IPS-NIHi11 (cell line): ENCODE measurements at places on chromosomes 6 and 20.
A peak's percentile ranks its signal among the peaks of the same experiment; 100 is the strongest.

GRCh38 chr6:168125429-168126001, 46.5 kb upstream of the FRMD1 start:
- DNase-seq: peak; percentile 24

GRCh38 chr6:106927531-106928398, 46.8 kb downstream of the CD24 start:
- peak; percentile 85 for DNase-seq

GRCh38 chr6:11194356-11195218, 37.9 kb downstream of the NEDD9 start:
- peak; percentile 25 for DNase-seq

DNA sequence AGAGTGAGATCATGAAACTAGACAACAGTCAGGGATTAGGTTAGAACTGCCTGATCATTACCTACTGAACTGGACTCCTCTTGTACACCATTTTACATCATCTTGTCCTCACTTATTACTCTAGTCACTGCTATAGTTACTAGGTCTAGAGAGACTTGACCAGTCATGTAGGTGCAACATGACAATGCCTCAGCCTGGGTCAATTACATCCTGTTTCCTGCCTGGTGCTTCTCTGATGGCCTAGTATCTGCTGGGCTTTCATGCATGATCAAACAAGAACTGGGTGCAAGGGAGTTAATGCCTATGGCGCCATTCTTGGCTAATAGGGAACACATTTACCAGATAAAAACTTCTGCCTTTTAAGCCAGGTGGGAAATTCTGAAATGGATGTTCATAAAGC, 39.2 kb upstream of the MMS22L start:
- DNase-seq: no peak

DNA sequence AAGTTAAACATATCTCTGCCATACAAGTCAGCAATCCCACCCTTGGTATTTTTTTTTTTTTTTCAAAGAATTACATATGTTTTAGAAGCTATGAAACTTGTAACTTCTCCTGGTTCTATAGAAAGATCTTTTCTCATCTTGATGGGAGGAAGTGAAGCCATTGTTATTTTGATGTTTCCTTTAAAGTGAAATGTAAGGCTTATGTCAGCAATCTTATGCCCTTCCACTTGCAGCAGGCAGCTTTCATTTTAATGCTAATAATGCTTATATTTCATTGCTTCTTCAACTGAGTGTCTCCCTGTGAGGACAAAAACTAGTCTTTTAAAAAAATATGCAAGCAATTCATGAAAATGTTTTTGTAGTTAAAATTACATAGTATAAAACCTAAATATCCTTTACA, 1614.7 kb downstream of the KHDRBS2 start:
- DNase-seq: peak; percentile 16

DNA sequence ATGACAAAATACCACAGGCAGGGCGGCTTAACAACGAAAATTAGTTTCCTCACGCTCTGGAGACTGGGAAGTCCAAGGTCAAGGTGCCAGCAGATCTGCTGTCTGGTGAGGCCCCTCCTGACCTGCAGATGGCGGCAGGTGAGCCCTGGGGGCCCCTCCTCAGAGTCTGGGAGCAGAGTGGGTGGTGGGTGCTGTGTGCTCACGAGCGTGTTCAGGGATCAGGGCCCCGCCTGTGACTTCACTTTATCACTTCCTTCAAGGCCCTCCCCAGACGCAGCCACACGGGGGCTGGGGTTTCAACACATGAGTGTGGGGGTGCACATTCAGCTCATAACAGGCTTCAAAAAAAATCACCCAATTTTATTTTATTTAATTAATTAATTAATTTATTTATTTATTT, 39.3 kb downstream of the SLC2A4RG start:
- DNase-seq: no peak

- DNase-seq: no peak
Measured at GRCh38 chr6:161238081-161238480, 35.8 kb downstream of the AGPAT4 start.

DNA sequence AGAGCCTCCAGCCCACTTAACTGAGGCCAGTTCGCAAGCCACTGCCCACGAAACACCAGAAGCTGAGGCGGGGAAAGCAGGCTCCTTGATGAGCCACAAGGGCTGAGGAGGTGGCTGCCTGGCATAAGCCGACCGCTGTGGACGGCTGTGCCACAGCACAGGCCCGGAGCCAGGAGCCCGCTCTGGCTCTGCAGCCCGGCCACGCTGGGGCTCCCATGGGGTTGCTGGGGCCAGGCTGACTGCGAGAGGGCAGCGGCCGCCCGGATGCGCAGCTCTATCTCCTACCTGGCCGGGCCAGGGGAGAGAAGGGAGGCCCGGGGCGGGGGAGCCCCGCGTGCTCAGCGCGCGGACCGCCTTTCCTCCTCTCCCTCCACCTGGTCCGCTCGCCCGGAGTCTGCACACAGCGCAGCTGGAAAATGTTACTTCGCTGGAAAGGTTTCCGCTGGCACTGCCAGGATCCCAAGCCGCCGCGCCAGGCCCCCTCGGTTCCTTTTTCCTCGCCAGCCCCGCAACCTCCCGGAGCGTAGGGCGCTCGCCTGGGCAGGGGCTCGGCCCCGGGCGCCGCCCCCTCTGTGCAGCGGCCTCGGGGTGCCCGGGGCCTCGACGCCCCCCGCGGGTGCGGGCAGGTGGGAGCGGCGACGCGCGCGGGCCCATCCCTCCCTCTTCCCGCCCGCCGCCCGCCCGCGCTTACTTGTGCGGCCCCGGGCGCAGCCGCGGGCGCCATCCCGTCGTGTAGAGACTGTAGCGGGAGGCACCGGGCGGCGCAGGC, 657 bp downstream of the EMILIN3 start:
- DNase-seq: peak; percentile 69

DNA sequence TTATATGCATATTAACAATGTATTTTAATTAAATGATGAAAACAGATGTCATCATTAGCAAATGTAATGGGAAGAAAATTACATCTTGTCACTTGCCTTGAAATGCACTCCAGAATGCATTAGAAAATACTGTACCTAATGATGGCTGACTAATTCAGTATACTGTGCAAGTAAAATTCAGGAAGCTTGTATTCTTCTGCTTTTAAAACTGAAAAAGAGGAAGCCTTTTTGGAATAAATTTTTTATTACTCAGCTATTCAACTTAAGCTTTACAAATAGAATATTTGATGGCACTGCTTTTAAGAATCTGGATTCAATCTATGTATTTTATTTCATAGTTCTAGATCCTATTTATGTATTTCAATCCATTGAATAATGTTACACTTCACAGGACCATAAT, 195.5 kb downstream of the RIMS1 start:
- DNase-seq: no peak

DNA sequence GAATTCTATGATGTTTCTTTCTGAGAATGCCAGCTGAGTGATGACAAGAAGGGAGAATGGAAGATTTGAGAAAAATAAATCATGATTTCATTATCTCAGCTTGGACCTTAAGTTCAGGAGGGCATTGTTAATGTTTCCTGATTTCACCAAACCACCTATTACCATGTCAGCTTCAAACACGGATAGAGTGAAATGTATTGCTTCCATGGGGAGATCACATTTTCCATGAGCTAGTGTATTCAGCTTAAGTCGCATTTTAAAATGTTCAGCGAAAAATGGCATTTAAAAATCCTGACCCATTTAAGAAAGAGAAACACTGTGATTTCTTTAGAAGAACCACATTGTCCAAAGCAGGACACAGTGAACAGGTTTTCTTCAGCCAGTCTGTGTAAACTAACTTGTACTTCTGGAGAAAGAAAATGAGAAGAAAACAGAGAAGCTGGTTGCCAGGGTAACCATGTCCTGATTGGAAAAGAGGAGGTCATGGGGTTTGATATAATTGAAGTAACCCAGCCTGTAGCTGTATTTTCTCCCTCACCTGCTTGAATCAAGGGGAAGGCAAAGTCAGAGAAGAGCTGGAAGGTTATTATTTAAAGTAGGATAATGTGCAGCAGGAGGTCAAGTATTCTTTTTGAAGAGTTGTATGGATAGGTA, 684.1 kb upstream of the NRSN1 start:
- DNase-seq: no peak

- DNase-seq: peak; percentile 73
Measured at GRCh38 chr20:11274141-11274594, 600.4 kb upstream of the JAG1 start.

DNA sequence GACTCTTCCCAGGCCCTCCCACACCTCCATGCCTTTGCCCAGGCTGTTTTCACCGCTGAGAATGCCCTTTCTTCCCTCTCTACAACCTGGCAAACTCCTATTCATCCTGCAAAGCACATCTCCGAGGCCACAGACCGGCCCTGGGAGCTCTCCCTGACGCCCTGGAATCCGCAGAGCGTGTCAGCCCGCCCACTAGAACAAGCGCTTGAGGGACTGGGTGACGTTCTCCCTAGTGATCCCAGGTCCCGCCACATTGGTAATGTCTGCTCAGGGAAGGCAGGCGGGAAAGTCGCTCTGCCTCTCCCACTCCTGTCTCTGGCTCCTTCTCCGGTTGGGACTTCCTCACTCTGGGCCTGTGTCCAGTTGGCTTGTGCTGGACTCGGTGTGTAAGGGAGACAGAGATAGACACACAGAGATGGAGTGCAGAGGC, 61.6 kb downstream of the SRC start:
- DNase-seq: no peak

- no peak for DNase-seq
Measured at GRCh38 chr6:129498541-129498940, 211.4 kb downstream of the ARHGAP18 start.

GRCh38 chr6:133896344-133896721, 7.4 kb downstream of the TCF21 start:
- no peak for DNase-seq

GRCh38 chr6:139824864-139825263, 450.4 kb upstream of the CITED2 start:
- no peak for DNase-seq

DNA sequence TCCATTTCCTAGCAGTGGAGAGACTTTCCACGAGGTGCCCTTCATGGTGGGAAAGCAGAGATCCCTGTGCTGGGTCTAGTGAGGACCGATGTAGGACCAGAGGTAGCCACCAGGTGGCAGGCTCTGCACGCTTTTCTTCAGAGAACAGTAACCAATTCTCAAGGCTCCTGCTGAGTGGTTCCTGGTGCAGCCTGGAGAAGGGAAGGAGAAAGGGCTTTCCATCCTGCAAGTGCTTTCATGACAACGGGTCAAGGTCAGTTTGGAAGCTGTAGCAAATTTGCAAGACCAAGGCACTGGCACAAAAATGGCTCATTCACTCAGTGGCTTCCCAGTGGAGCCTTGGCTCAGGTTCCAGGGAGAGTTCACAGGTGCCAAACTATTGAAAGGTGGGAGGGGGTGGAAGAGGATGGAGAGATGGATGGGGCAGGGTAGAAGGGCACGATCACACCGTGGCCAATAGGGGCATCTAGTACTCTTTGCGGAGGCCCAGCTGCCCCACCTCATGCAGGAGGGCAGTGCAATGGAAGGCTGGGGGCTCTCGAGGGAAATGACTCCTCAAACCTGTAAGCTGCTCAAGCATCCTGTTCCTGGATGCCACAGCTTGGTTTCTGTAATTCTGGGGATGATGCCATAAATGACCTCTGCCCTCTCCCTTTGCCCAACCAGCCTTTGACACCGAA, 25.5 kb upstream of the KCNK16 start:
- peak; percentile 92 for DNase-seq
